ENCODE measurements at places on chromosomes 3 and 15.

DNA sequence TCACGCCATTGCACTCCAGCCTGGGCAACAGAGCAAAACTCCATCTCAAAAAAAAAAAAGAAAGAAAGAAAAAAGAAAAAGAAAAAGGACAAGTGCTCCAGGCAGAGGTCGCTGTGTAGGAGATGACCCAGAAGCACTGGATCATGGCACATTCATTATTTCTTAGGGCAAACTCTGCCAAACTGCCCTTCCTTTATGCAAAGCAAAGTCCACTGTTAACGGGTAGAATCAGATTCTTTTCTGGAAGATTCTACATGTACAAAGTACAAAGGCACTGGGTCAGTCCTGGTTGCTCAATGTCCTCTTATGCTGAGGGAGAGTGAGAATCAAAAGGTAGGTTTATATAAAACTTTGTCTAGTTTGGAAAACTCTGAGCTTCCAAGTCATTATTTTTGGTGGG is 144.9 kb downstream of the FEZF2 start:
- DNase-seq, result no peak

DNA sequence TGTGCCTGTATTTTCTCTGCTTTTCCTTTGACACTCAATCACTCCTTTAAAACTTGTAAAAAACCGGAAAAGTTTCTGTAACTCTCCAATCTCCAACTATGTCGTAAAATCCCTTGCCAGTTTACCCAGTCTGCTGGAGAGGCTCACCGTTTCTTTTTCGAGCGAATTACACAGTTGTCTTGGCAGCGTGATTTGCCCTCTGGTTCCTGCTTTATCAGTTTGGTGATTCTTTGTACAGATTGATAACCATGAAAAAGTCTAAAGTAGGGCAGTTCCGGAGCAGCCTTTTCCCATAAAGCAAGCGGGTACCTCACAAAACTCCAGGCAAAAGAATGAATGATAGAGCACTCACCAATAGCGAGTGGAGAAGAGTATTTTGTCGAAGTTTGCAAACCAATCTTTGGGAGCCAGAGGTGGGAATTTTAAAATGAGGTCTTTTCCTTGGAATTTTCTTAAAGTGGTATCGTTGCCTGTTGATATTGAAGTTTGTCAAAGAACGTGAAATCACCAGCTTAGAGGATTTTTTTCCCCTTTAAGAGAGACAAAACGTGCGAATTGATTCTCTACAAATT is at the start of gene TTC23:
Gene TTC23 (minus strand): TSS at position 312 of the 572 bp plus-strand sequence. CDS start 20,869 bp downstream, outside the sequence.
- DNase-seq, result no peak

- DNase-seq, result no peak
Observed at GRCh38 chr15:65577129-65577996, 33.6 kb downstream of the INTS14 start.

- DNase-seq, result no peak
Observed at GRCh38 chr3:47469616-47470015, 6.1 kb downstream of the SCAP start.

- DNase-seq, result no peak
Observed at GRCh38 chr3:149274220-149274619, 52.6 kb upstream of the CP start.

DNA sequence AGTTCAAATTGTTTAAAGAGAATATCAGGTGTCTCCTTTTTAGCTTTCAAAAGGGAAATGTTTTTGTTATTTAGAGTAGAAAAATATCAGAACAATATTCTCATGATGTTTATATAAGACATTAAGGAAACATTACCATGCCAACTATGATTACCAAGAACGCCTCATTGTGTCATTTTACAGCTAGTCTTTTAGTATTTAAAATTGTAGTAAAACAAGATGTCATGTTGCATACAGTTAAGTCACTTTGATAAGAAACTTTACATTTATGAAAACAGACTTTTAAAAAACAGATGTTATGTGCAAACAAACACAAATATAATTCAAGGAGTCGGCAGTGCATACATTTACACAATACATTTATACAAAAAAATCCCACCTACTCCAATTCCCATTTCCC is 4.4 kb downstream of the PLSCR4 start:
- DNase-seq, result no peak

DNA sequence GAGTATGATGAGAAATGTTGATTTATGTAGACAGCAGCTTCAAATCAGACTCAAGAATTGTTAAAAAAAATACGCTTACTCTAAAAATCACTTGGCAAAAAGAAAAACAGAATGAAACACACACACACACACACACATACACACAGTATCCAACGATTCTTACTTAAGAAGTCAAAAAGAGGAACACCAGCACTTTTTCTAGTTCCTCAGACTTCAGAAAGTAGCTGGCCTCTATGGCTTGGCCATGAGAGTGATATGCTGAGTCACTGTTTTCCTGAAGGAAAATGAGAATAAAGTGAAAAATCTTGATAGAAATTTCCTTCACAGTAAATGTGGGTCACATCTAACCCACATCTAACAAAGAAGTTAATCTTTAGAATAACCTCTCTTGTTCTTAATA is 22.1 kb downstream of the CNTN3 start:
- DNase-seq, result no peak
